ENCODE measurements at places on chromosomes 7 and 10. TPM values are rescaled to one million over a fixed set of nuclear protein-coding genes. Genes with fewer than 3 reads are reported as not detected.
A peak's percentile ranks its signal among the peaks of the same experiment; 100 is the strongest.

Gene SBDS
- 68.6 TPM for total RNA-seq

GRCh38 chr7:132001146-132001545 is 444.7 kb upstream of the PODXL start:
- DNase-seq, result peak; percentile 24

Gene MMRN2
- not detected for total RNA-seq

GRCh38 chr10:99742701-99743100 is 10.7 kb downstream of the CUTC start:
- no peak for DNase-seq

Gene GBX1
- not detected for total RNA-seq

Gene PLEKHA8
- total RNA-seq, result 10.7 TPM

Gene EPHA1
- total RNA-seq, result 0.09 TPM

Gene DYDC1
- not detected for total RNA-seq

- no peak for DNase-seq
Measured at GRCh38 chr7:107967420-107967819, 35.5 kb downstream of the LAMB1 start.

- DNase-seq, result no peak
Measured at GRCh38 chr10:129157185-129157584, 309.9 kb upstream of the MGMT start.

GRCh38 chr10:43227911-43228782 is 38.7 kb downstream of the RASGEF1A start:
- DNase-seq, result no peak

Gene BET1
- 19.1 TPM for total RNA-seq

Gene UNCX
- total RNA-seq, result not detected

- DNase-seq, result no peak
Measured at GRCh38 chr10:62166331-62167131, 102.1 kb downstream of the RTKN2 start.

GRCh38 chr7:5428478-5429252 is 5.0 kb upstream of the TNRC18 start:
- DNase-seq, result peak; percentile 66

Gene VAX1
- not detected for total RNA-seq

- DNase-seq, result peak; percentile 74
Measured at GRCh38 chr10:77873536-77874380, 52.8 kb downstream of the DLG5 start.

- no peak for DNase-seq
Measured at GRCh38 chr10:127911867-127912257, 5.0 kb downstream of the PTPRE start.

GRCh38 chr10:59622320-59623132 is 87.1 kb downstream of the SLC16A9 start:
- peak; percentile 79 for DNase-seq

GRCh38 chr7:93148727-93149126 is 542 bp upstream of the SAMD9L start:
- DNase-seq, result no peak

GRCh38 chr7:43040461-43040860 is 72.0 kb upstream of the HECW1 start:
- no peak for DNase-seq

- no peak for DNase-seq
Measured at GRCh38 chr10:43343126-43343525, 28.3 kb upstream of the FXYD4 start.

Gene KIAA1217
- 2.0 TPM for total RNA-seq

Gene SPDYE16
- not detected for total RNA-seq

Gene ADAM22
- total RNA-seq, result 1.7 TPM

Gene FAM3C
- 80.2 TPM for total RNA-seq

- DNase-seq, result no peak
Measured at GRCh38 chr10:127875916-127876315, 16.8 kb downstream of the CLRN3 start.

Gene TMEM196
- not detected for total RNA-seq

GRCh38 chr10:44859546-44860285 is 51.4 kb upstream of the TMEM72 start:
- DNase-seq, result no peak

Gene NXPH1
- total RNA-seq, result not detected

GRCh38 chr7:148058092-148058491 is 532.5 kb upstream of the C7orf33 start:
- DNase-seq, result no peak

Gene P4HA1
- total RNA-seq, result 69.4 TPM

Gene NME8
- not detected for total RNA-seq

GRCh38 chr10:28769091-28769604 is 91.8 kb downstream of the BAMBI start:
- no peak for DNase-seq
